ENCODE measurements at places on chromosomes 3 and 15.

DNA sequence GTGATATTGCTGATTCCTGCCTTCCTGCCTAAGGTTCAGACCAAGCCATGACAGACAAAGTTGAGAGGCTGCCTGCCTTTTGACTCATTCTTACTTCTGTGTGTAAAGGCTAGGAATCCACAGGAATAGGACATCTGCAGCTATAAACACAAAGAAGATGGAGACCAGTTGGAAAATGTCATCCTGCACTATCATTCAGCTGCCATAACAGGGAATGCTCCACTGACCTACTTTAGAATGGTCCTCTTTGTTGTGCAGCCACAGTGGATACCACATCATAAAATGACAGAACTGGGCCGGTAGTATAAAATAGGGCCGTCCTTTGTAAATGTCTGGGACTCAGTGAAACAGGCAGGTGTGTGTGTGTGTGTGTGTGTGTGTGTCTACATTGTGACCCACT, 75.1 kb downstream of the STAC start:
- no peak for DNase-seq

- no peak for DNase-seq
These were observed 11.0 kb downstream of the TRAT1 start for GRCh38 chr3:108833611-108834010.

DNA sequence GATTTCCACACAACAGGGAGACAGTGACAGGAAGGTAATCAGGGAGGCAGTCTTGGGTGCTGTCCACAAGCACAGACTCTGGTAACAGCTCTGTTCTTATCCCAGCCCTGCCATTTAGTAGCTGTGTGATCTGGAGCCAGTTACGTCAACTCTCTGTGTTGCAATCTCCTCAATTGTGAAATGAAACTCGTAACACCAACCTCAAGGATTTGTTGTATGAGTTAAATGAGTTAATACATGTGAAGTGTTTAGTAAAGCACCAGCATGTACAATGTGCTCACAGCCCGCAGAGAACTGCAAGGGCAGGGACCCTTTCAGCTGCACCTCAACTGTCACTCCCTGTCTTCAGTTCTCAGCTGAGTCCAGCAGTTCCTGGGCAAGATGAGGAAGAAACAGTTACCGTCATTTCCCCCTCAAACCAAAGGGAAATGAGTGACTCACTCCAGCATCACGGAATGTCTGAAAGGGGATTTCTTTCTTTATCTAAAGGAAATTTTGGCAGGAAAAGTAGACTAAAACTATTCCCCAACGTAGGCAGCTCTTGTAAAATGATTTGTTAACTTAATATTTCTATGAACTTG, 39.9 kb upstream of the MB21D2 start:
- peak; percentile 55 for DNase-seq

- no peak for DNase-seq
These were observed 16.2 kb downstream of the PLCL2 start for GRCh38 chr3:16900779-16901440.

GRCh38 chr3:90092994-90093393, 985.6 kb downstream of the EPHA3 start:
- peak; percentile 70 for DNase-seq

- peak; percentile 79 for DNase-seq
These were observed 1.4 kb upstream of the RAD18 start for GRCh38 chr3:8964436-8965370.

GRCh38 chr3:126417515-126417914, 22.8 kb downstream of the CFAP100 start:
- no peak for DNase-seq

- no peak for DNase-seq
These were observed 32.2 kb downstream of the SLC6A11 start for GRCh38 chr3:10848261-10848660.

DNA sequence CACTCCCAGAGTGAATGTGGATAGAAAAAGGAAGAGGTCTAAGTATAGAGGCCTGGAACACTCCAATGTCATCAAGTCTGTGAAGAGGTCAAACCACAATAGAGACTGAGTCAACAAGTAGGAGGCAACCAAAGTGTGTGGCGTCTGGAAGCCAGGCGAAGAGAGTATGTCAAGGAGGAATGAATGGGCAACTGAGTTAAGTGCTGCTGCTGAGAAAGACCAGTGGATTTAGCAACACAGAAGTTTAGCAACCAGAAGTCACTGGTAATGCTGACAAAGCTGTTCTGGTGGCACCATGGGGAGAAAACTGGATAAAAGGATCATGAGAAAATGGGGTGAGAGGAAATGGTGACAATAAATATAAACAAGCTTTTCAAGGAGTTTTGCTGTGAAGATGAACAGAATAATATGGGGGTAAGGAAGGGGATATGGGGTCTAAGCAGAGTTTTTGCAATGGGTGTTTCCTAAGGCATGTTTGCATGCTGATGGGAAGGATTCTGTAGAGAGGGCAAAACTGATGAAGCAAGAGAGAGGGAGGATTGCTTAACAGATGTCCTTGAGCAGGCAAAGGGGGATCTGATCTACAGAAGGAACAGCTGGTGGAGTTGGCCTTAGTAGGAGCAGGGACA, 38.4 kb downstream of the PCOLCE2 start:
- peak; percentile 68 for DNase-seq

DNA sequence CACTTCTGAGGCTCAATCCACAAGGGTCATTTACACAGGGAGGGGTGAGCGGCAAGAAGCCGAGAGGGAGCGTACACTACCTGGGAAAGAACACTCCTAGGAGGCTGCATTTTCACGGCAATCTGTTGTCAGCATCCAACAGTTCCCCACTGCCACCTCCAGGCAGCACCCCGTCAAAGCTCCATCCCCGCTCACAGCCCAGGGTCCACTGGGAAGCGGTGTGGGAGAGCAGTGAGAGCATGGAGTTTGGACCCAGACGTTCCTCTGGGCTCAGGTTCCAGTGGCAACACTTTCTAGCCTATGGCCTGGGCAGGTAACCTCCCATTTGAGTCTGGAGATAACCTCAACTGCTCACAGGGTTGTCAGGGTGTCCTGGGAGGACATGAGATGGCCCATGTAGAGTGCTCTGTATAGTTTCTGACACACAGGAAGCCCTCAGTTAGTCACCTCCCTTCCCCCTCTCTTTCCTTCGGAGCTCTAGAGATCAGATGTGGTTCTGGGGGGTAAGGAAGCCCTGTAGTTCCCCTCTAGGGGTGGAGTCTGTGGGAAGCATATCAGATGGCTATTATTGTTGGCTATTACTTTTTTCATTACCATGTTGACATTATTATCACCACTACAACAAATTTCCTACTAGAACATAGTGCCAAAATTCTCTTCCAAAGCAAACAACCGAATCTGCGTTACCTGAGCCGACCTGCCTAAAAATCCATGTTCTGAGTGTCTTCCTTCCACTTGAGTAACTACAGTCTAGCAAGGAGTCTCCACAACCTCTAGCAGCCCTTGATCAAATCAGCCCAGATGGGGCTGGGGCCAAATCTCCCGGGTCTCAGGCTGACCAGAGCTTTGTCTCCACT, 29.1 kb downstream of the RUVBL1 start:
- DNase-seq, result no peak

DNA sequence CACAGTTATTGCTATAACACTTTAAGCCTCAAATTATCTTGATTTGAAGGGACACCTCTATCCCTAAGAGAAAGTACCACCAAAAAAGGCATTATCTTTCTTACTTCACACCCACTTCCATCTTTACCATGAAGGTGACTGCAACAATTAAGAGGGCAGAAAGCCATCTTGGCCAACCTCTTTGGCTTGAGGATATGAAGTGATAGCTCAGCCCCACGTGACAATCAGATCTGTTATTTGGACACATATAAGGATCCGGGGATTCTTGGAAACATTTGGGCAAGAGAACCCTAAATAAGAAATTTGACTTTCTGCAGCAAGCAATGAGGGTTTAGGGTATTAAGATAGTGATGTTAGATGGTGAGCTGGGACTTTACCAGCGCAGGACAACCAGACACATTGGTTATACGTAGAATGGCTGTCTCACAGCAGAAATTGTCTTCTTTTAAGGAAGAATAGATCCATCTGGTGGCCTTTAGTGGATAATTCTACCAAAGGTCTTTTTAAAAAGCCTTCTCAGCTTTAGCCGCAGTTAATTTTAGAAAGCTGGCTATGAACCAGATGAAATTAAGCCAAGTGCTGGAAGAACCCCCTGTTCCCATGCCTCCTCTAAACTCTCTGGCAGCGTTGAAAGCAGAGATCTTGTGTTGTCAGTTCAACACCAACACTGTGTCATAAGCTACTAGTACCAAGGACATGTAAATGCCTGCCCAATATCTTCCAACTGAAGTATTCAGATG, 12.3 kb downstream of the HCLS1 start:
- DNase-seq, result no peak

GRCh38 chr15:51311510-51311909, 26.9 kb downstream of the CYP19A1 start:
- no peak for DNase-seq

DNA sequence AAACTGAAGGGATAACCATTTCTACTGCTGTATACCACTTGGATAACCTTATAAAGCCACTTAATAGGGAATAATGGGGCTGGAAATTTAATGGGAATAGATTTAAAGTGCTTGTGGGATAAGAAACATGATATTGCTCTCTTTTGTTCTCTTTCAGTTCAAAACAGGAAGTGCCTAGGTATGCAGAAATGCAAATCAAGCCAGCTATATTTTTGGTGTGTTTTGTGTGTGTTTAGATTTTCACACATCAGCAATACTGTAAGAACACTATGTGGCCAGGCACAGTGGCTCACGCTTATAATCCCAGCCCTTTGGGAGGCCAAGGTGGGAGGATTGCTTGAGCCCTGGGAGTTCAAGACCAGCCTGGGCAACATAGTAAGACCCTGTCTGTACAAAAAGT, 442.3 kb upstream of the TPRG1 start:
- DNase-seq, result no peak

DNA sequence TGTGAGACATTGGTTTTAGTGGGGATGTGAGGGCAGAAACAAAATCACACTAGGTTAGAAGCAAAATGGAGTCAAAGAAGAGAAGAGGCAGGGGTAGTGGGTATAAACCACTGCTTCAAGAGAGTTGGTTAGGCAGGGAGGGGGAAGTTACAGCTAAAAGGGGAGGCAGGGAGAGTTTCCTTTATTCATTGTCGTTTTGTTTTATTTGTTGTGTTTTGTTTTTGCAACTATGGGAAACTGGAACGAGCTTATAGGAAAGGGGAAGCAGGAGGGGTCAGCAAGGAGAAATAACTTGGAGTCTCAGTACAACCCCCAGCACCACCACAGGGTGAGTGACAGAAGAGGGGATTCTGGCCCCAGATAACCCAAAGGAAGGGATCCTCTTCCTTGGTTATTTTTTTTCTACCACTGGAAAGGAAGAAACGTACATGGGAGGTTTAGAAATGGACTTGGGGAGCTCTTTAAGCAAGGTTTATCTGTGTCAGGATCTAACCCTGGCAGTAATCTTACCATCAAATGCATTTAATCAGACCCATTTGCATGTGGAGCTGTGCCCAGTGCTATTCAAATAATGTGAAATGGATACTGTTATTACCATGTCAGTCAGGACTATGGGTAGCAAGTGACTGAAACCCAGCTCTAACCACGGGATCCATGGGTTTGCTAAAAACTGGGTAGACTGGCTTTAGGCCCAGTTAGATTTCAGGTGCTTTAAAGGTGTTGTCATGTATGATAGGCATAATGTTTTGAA, 68.7 kb downstream of the CCNL1 start:
- DNase-seq, result no peak

- DNase-seq, result peak; percentile 3
These were observed 385.3 kb downstream of the NTRK3 start for GRCh38 chr15:87871258-87871681.

- no peak for DNase-seq
These were observed 219.8 kb downstream of the CTNNB1 start for GRCh38 chr3:41418961-41419691.

DNA sequence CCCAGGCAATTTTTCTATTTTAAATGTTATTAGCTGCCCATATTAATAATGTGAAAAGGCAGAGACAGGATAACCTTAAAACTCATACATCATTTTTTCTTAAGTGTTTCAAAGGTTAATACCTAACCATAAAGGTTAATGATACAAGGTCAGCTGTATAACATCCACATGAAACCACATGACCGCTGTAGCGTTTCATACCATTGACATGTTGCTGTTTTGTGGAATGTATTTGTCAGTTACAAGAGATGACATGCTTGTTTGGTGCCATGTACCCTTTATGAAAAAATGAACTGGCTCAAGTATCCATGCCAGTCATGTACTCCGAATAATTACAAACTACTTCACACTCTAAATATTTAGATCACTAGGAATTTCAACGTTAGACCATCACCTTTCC, 207.4 kb downstream of the FMN1 start:
- DNase-seq, result no peak

DNA sequence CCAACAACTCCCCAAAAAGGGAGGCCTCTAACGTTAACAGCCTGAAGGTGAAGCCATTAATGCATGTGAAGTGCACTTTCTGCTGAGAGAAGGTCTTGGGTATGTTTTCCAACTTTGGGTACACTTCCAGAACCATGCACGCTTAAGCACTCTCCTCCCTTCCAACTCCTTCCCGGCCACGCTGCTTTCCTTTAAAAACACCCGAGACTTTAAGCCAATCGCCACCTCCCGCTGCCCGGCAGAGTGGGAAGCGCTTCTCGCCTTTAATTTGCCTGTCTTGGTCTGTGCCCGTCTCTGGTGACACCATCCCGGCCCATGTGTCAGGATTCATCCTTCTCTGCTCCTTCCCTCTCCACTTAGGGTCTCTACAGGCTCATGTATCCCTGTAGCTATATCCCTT, 35.3 kb downstream of the ITGB5 start:
- no peak for DNase-seq

DNA sequence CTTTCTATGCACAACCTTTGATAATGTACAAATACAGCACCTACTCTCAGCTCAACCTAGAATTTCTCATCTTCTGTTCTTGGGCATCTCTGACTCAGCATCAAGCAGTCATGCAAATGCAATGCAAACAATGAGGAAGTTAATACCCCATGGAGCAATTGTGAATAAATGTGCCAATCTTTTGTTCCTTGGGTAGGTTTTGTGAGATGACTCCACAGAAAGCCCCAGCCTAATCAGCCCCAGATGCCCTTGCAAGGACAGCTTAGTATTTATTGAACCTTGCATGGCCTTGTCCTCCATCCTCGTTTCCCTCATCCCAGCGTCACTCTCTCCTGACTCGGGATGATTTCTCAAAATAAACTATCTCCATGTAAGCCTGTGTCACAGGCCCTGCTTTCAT, 494.7 kb upstream of the NECTIN3 start:
- DNase-seq, result peak; percentile 93

DNA sequence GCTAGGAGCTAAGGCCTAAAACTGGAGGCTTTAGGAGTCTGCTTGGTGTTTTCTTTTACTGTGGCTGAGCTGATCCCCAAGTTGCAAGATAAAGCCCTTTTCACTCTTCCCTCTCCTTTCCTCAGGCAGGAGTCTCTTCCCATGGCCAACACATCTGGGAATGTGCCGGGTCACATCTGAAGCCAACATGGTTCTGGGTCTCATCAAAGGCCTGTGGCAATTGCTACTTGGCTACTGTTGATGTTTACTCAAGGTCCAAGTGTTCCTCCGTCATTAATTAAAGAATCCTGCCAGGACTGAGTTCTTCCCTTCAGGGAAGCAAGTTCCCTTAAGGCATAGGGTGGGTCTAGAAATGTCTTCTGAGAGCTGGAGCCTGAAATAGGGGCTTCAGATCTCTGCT, 230.2 kb downstream of the GBE1 start:
- DNase-seq, result no peak
